ENCODE measurements at places on chromosomes 5 and 9.

DNA sequence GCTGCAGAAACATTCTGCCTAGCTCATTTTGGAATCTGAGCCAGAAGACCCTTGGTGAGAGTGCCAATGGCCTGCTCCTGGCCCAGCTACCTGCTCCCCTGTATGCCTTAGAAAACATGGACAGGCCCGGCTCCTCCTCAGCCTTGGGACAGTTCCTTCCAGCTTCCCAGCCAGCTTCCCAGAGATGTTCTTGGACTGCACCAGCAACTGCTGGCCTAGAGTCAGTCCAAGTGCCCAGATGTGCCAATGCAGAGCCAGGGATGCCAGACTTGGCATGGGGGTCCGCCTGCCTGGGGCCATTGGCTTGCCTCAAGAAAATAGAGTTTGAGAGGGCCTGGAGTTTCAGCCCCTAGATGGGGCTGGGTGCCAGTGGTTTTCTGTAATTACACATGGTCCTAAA is 142.2 kb upstream of the TRIM32 start:
- no peak for DNase-seq

- DNase-seq, result no peak
Measured at GRCh38 chr5:39253196-39253595, 33.8 kb upstream of the FYB1 start.

GRCh38 chr5:96990102-96990501 is 54.2 kb downstream of the LNPEP start:
- DNase-seq, result no peak

GRCh38 chr5:50553560-50553984 is 112.5 kb upstream of the EMB start:
- DNase-seq, result no peak

GRCh38 chr5:21237461-21237860 is 1249.5 kb upstream of the CDH18 start:
- no peak for DNase-seq

DNA sequence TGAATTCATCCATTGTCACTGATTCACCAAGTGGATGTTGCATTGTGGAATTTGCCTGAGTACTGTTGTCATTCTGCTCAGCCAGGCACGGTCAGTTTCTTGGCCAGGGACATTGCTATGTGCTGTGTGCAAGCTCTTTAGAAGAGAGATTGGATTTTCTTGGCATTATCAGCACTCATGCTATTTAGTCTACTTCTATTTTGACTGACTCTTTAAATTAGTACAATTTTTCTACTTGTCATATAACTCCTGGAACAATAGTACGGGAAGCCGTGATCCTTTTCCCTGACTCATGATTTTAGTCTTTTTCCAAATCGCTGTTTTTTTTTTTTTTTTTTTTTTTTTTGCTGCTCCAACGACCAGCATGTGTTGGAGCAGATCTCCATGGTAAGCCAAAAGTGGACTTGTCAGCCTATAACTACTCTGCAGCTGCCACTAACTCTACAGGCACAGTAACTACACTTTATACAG is 129.7 kb downstream of the CDC42SE2 start:
- DNase-seq, result no peak

GRCh38 chr9:38278457-38278856 is 114.0 kb upstream of the ALDH1B1 start:
- DNase-seq, result peak; percentile 5

- DNase-seq, result no peak
Measured at GRCh38 chr9:2032234-2032633, 17.1 kb downstream of the SMARCA2 start.

GRCh38 chr9:91995000-91995655 is 45.1 kb upstream of the ROR2 start:
- DNase-seq, result no peak

DNA sequence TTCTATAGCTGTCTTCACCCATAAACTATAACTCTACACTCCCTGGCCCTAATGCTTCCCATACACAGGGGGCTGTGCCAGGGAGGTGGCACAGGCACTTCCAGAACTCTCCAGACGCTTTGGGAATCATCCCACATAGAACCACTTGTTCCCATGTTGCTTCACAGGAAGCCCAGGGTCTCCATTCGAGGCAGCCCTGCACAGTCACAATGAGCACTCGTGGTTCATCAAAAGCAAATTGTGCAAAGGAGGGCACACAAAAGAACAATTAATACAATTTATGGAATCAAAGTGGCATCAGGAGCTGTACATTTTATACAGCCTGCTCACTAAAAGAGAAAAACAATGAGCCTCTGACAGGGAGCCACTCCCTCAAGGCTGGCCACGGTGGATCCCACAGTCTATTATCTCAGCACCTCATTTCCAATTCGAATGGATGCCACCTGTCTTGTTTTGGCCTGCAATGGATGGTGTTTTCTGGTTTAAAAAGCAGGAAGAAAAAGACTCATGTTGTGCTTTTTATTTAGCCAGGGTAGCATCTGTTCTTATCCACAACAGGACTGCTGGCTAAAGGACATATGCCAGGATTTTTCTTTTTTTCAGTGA is 354.8 kb downstream of the ENC1 start:
- DNase-seq, result no peak

DNA sequence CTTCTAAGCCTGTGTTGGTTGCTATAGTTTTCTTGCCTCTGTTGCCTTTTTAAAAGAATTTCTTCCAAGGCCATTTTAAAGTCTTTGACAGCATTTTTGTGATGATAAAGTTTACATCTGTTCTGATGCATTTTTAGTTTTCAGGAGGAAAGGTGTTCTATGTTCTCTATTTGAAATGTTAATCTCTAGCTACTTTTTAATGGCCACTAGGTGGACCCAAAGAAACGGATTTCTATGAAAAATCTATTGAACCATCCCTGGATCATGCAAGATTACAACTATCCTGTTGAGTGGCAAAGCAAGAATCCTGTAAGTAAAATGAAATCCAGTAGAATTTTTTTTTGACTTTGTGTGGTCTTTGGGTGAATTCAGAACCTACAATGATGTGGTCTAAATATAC is 60.2 kb downstream of the MELK start:
- no peak for DNase-seq

DNA sequence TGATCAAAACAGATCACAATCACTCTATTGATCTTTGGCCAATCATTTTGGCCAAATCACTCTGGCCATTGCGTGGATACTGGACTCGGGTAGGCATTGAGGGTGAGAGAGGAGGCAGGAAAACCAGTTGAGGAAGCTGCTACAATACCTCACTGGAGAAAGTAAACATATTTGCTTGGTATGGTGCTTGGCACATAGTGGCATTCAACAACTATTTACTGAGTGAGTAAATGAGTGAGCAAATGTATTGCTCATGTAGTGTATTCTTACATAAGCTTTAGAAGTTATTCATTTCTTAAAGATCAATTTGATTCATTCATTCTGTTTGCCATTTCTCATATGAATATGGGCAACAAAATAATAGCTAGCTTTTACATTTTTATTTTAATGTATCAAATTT is 4.0 kb upstream of the DEPDC1B start:
- DNase-seq, result no peak

All from CD4-positive, alpha-beta T cell treated with Interleukin-17A for 4 hours (primary cell).